Activated naive CD4-positive, alpha-beta T cell treated with anti-CD3 and anti-CD28 coated beads, Interleukin-2, amount 50 U/mL, for 72 hours (primary cell): ENCODE measurements at places on chromosomes 6 and 20.

DNA sequence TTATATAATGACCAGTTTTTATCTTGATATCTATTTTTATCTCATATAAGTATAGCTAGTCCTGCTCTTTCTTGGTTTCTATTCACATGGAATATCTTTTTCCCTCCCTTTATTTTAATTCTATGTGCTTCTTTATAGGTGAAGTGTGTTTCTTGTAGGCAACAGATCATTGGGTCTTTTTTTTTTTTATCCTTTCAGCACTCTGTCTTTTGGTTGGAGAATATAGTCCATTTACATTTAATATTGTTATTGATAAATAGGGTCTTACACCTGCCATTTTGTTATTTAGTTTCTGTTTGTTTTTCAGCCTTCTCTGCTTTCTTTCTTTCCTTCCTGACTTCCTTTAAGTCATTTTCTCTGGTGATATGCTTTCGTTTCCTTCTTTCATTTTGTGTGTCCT, 22.2 kb upstream of the LAMA2 start:
- no peak for DNase-seq

GRCh38 chr20:52312132-52312729, 120.7 kb upstream of the ZFP64 start:
- DNase-seq = no peak

GRCh38 chr6:15770347-15771143, 107.7 kb upstream of the DTNBP1 start:
- DNase-seq = no peak

GRCh38 chr20:62390317-62391164, 3.6 kb downstream of the RPS21 start:
- DNase-seq = no peak

DNA sequence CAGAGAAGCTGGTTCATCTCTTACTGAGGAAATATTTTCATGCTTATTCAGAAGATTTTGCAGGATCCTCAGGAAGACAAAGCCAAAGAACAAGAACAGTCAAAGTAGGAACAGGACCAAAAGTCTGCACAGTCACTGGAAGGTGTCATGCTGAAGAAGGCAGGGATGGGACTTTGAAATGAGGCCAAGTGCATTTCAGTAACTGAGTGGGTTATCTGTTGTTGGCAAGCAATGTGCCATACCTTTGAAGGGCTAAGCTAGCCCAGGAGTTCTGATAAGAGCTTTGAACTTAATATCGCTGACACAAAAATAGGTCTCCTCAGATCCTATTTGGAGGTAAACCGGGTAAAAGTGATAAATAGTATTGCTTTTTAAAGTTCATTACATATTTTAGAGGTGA, 31.5 kb downstream of the SLC16A10 start:
- no peak for DNase-seq

DNA sequence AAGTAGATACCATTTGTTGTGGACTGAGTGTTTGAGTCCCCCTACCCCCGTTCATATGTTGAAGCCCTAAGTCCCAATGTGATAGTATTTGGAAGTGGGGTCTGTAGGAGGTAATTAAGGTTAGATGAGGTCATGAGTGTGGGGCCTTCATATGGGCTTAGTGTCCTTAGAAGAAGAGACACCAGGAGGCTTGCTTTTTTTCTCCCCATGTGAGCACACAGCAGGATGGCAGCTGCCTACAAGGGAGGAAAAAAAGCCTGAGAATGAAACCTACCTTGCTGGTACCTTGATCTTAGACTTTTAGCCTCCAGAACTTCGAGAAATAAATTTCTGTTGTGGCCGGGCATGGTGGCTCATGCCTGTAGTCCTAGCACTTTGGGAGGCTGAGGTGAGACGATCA, 67.9 kb upstream of the TULP4 start:
- DNase-seq = no peak

GRCh38 chr20:40434122-40434521, 254.9 kb downstream of the MAFB start:
- DNase-seq = no peak
